ENCODE measurements at places on chromosomes 5 and 9.

DNA sequence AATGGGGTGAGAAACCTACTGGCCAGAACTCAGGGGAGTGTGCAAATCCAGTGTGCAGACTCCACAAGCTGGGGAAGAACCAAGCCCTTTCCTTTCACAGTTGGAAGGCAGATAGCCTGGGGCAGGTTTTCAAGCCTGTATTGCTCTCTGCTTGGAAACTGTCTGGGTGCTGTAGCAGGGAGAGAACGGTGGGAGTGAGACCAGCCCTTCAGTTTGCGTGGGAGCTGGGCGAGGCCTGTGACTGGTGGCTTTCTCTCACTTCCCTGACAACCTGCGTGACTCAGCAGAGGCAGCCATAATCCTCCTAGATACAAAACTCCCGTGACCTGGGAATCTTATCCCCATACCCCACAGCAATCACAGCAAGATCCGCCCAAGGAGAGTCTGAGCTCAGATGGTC is 44.9 kb upstream of the SNCAIP start:
- no peaks in the 10 kb centered on the region for H3K27me3 ChIP-seq
- H3K27ac ChIP-seq: no peak overlapping the region
- no peaks in the 10 kb centered on the region for H3K36me3 ChIP-seq

DNA sequence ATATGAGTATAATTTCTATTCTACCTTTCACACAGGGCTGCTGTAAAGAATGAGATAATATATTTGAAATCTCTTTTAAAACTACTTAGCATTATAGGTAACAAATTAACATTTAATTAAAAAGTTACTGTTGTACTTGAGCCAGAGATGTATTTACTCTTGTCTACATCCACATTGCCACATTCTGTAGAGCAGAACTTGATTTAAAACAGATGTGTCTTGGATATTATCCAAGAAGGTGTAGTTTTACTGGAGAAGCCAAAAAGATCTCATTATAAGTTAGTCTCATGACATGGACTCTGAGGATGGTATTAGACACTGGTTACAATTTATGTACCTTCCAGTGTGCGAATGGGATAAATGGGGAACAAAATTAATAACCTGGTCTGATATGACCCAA is 293.1 kb upstream of the CCNH start:
- H3K4me3 ChIP-seq: no peak overlapping the region
- no peak overlapping the region for H3K27ac ChIP-seq
- DNase-seq: no peak

- DNase-seq: no peak
- peaks cover 3% of the 10 kb centered on the region for H3K36me3 ChIP-seq
- H3K27ac ChIP-seq: no peak overlapping the region
Measured at GRCh38 chr5:174719793-174720611, 4.4 kb upstream of the MSX2 start.

GRCh38 chr5:134784241-134784920 is 25.8 kb downstream of the DDX46 start:
- no peak overlapping the region for H3K4me3 ChIP-seq
- H3K27me3 ChIP-seq: no peaks in the 10 kb centered on the region
- H3K27ac ChIP-seq: peak overlapping the region; percentile 9
- H3K4me1 ChIP-seq: no peaks in the 10 kb centered on the region

DNA sequence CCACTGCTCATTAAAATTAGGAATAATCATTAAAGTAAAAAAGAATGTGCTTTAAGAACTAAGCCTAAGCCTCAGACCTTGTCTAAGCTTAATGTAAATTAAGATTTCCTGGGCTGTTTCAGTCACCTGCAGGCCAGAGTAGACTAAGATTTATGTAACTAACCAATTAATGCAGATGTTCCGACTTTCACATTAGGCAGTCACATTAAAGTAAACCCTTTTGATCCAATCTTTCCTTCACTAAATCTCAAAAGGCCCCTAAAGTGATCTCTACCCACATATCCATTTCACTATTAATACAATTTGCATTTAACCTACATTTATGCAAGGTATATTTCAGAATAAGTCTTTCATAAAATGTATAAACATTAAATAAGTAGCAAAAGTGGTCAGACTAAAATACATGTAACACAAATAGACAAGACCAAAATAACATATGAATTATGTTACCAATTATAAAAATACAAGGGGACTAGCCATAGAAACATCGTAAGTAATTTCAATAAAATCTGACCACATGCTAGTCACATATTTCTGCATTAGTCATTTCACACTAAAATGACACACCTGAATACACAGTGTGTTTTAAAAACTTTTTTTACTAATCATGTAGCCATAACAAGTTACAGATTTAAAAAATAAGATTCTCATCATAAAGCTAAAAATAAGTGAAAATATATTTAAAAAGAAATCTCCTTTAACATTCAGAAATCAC is 7.7 kb downstream of the NR3C1 start:
- H3K27ac ChIP-seq: peak overlapping the region; percentile 67
- no peaks in the 10 kb centered on the region for H3K36me3 ChIP-seq
- DNase-seq: no peak
- H3K4me1 ChIP-seq: peaks cover 40% of the 10 kb centered on the region
- peak overlapping the region; percentile 84 for H3K4me3 ChIP-seq
- no peaks in the 10 kb centered on the region for H3K27me3 ChIP-seq

DNA sequence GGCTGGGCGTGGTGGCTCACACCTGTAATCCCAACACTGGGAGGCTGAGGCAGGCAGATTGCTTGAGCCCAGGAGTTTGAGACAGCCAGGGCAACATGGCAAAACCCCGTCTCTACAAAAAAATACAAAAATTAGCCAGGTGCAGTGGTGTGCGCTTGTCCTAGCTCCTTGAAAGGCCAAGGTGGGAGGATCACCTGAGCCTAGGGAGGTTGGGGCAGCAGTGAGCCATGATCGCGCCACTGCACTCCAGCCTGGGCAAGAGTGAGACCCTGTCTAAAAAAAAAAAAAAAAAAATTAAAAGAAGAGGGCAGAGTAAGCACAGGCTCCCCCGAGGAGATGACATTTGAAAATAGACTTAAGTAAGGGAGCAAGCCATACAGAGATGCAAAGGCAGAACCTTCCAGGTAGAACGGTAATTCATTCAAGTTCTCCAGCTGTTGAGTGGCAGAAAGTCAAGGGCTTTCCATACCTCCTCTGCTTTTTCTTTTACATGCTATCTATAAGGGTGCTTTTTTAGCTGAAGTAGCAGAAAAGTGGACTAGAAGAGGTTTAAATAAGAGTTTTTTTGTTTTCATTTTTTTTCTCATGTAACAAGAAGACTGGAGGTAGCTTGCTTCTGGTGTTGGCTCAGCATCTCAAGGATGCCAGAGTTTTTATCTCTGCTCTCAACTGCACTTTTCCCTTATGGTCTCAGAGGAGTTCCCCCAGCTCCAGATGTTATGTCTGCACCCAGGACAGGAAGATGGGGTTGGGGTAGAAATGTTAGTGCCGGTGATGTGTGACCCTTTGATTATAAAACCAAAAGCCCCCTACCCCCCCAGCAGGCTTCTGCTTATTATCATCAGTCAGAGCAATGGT is 40.8 kb downstream of the ERGIC1 start:
- no peaks in the 10 kb centered on the region for H3K27me3 ChIP-seq
- H3K4me1 ChIP-seq: peaks cover 4% of the 10 kb centered on the region
- no peak overlapping the region for H3K27ac ChIP-seq
- H3K36me3 ChIP-seq: no peaks in the 10 kb centered on the region
- H3K4me3 ChIP-seq: no peak overlapping the region

DNA sequence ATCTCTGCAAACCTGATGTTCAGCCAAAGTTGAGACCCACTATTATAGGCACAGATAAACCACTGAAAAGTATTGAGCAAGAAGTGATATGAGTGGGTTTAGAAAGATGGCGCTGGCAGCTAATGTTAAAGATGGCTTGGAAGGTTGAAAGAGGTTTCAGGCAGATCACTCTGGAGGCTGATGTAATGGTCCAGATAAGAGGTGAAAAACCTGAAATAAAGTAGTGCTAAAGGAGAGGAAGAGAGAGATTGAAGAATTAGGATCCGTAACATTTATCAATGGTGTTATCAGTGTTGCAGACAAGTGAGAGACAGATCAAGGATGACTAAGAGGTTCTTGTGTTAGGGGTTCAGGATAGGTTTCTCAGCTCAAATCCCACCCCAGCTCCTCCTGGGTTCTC is 58.3 kb downstream of the SLC44A1 start:
- no peak overlapping the region for H3K4me3 ChIP-seq
- H3K36me3 ChIP-seq: peaks cover 14% of the 10 kb centered on the region
- H3K4me1 ChIP-seq: peaks cover 6% of the 10 kb centered on the region
- no peak overlapping the region for H3K27ac ChIP-seq
- no peak for DNase-seq
- no peaks in the 10 kb centered on the region for H3K27me3 ChIP-seq

- no peaks in the 10 kb centered on the region for H3K36me3 ChIP-seq
- H3K4me3 ChIP-seq: no peak overlapping the region
- H3K4me1 ChIP-seq: no peaks in the 10 kb centered on the region
- H3K27ac ChIP-seq: no peak overlapping the region
Measured at GRCh38 chr9:72871685-72872084, 81.2 kb downstream of the ALDH1A1 start.

GRCh38 chr5:140227046-140227445 is 52.1 kb downstream of the CYSTM1 start:
- DNase-seq: no peak
- no peak overlapping the region for H3K4me3 ChIP-seq
- no peaks in the 10 kb centered on the region for H3K27me3 ChIP-seq
- H3K4me1 ChIP-seq: peaks cover 4% of the 10 kb centered on the region
- peaks cover 2% of the 10 kb centered on the region for H3K36me3 ChIP-seq

DNA sequence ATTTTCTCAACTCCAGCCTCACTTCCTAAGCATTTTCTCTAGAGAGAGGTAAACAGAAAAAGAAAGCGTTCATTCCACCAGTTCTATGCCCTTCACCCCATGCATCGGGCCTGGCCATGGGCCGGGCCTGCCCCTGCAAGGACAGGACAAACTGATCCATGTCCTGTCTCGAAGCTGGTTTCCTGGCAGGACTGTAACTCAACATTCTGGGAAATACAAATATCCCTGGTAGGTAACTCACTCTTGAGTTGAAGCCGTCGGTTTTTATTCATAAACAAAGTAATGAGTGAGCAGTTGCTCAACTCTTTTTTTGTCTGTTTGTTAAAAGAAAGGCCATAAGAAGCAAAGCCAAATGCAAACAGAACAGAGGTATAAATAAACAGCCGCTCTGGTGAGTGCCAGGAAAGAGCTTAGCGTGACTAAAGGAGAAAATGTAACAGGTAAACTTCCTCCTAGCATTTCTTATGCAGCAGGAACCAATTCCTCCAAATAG is 64.4 kb upstream of the DNAH5 start:
- no peak overlapping the region for H3K27ac ChIP-seq
- H3K4me1 ChIP-seq: peaks cover 8% of the 10 kb centered on the region
- H3K36me3 ChIP-seq: no peaks in the 10 kb centered on the region
- DNase-seq: no peak
- H3K27me3 ChIP-seq: peaks cover 37% of the 10 kb centered on the region

DNA sequence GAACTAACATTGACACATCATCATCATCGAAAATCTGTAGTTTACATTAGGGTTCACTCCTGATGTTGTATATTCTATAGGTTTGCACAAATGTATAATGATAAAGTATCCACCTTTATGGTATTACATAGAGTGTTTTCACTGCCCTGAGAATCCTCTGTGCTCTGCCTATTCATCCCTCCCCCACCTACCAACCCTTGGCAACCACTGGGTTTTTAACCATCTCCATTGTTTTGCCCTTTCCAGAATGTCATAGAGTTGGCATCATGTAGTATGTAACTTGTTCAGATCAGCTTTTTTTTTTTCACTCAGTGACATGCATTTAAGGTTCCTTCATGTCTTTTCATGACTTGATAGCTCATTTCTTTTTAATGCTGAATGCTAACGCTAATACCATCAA is 106.0 kb downstream of the ARHGEF28 start:
- H3K4me3 ChIP-seq: no peak overlapping the region
- no peak for DNase-seq
- H3K27ac ChIP-seq: no peak overlapping the region
- H3K36me3 ChIP-seq: no peaks in the 10 kb centered on the region
- H3K4me1 ChIP-seq: no peaks in the 10 kb centered on the region
- peaks cover 30% of the 10 kb centered on the region for H3K27me3 ChIP-seq

DNA sequence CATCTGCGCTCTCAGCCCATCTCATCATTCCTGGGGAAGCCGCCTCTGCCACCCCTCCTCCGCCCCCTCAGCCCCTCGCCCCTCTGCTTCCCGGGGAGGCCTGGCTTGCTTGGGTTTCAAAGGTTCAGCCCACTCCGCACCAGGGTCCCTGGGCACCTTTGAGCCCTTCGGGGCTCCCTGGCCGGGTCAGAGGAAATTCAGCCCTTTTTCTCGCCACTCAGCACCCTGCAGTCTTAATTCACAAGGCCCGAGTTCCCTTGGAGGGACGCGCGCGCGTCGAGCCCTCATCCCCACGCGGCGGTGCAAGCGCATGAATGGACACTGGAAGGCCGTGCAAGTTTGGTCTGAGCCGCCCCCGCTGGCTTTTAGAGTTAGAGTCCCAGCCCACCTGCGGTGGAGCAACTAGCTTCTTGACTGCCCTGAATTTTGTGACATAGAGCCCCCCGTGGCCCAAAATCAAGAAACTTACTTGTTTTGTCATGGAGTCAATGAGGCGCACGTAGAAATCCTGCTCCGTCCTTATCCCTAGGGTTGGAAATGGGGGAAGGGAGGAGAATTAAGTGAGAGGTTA is 4.5 kb downstream of the EBF1 start:
- no peak overlapping the region for H3K27ac ChIP-seq
- peaks cover 2% of the 10 kb centered on the region for H3K36me3 ChIP-seq
- peaks cover 67% of the 10 kb centered on the region for H3K27me3 ChIP-seq
- no peak for DNase-seq
- no peak overlapping the region for H3K4me3 ChIP-seq
- H3K4me1 ChIP-seq: peaks cover 26% of the 10 kb centered on the region

DNA sequence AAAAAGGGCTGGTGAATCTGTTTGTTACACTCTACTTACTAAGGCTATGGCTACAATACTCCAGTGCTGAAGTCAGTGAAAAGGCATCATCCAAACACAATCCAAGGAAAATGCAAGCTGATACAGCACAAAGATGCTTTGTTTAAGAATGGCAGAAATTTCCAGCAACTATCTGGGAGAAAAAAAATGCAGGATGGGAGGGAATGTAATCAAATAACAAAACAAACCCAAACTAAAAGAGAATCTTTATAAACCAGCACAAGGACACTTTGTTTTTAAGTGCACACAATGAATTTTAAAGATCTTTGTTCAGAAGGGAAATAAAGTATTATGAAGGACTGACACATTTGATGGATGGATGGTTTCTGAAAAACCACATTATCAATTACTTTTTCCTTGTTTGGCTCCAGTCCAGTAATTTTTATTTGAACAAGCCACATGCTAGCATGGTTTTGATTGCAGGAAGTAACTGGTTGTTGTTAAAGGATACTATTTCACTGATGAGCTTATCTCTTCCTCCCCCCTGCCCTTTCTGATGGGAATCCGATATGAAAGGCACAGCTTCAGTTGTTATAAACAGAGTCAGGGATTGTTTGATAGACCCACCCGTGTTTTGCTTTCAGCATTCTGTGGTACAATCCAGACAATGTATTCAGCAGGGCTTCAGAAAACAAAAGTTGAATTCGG is 12.1 kb upstream of the TLE4 start:
- peaks cover 12% of the 10 kb centered on the region for H3K27me3 ChIP-seq
- no peaks in the 10 kb centered on the region for H3K4me1 ChIP-seq
- no peak overlapping the region for H3K4me3 ChIP-seq
- H3K27ac ChIP-seq: no peak overlapping the region

GRCh38 chr5:147853372-147853987 is 22.0 kb upstream of the SPINK1 start:
- H3K27ac ChIP-seq: no peak overlapping the region
- no peaks in the 10 kb centered on the region for H3K36me3 ChIP-seq
- H3K27me3 ChIP-seq: peaks cover 33% of the 10 kb centered on the region
- H3K4me3 ChIP-seq: no peak overlapping the region
